Peyer's patch (tissue), 4 donors: ENCODE measurements at places on chromosomes 13 and 19. TPM values are rescaled to one million over a fixed set of nuclear protein-coding genes. Genes with fewer than 3 reads are reported as not detected.

- no peaks in the 10 kb centered on the region for H3K36me3 ChIP-seq
- DNase-seq = no peak
- no peak overlapping the region for H3K4me3 ChIP-seq
- H3K27me3 ChIP-seq = no peaks in the 10 kb centered on the region
Observed at GRCh38 chr13:65638572-65639168, 1591.5 kb downstream of the PCDH9 start.

- peaks cover 3% of the 10 kb centered on the region for H3K4me1 ChIP-seq
- no peak for DNase-seq
- H3K36me3 ChIP-seq = no peaks in the 10 kb centered on the region
- H3K4me3 ChIP-seq = no peak overlapping the region
Observed at GRCh38 chr19:7191946-7192691, 102.1 kb downstream of the INSR start.

Gene AKT2
- 146 TPM for total RNA-seq

DNA sequence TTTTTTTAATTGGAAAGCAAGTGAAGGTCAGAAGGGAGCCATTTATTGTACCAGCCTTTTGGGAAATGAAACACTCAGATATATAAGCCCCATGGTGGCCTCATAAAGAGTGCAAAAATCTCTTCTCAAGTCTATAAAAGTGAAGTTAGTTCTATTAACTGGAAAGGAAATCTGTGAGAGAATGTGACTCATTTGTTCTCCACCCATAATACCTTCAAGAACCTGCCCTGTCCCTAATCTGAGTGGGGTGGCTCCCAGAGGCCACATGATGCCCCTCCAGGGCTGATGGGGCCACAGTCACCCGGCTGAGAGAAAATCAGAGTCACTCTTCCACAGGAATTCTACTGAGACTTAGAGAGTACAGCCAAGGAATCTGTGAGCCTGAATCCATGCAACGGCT, 65.8 kb upstream of the SERP2 start:
- no peak for DNase-seq
- H3K27ac ChIP-seq = no peak overlapping the region
- H3K4me1 ChIP-seq = no peaks in the 10 kb centered on the region
- no peaks in the 10 kb centered on the region for H3K36me3 ChIP-seq
- H3K27me3 ChIP-seq = no peaks in the 10 kb centered on the region
- no peak overlapping the region for H3K4me3 ChIP-seq

GRCh38 chr19:30070198-30070967, 128.3 kb downstream of the URI1 start:
- no peaks in the 10 kb centered on the region for H3K4me1 ChIP-seq
- H3K36me3 ChIP-seq = no peaks in the 10 kb centered on the region
- H3K27ac ChIP-seq = no peak overlapping the region
- DNase-seq = no peak
- no peaks in the 10 kb centered on the region for H3K27me3 ChIP-seq

Gene KLK14
- not detected for total RNA-seq

Gene MYPOP
- total RNA-seq = 15.6 TPM

GRCh38 chr19:45244133-45244794, 943 bp downstream of the EXOC3L2 start:
- DNase-seq = no peak
- no peaks in the 10 kb centered on the region for H3K27me3 ChIP-seq
- H3K36me3 ChIP-seq = no peaks in the 10 kb centered on the region

- no peaks in the 10 kb centered on the region for H3K4me1 ChIP-seq
- no peaks in the 10 kb centered on the region for H3K36me3 ChIP-seq
- H3K4me3 ChIP-seq = no peak overlapping the region
- H3K27ac ChIP-seq = no peak overlapping the region
- DNase-seq = no peak
Observed at GRCh38 chr19:53909471-53910169, 542 bp downstream of the CACNG7 start.

GRCh38 chr13:26485288-26485687, 72.2 kb upstream of the WASF3 start:
- no peaks in the 10 kb centered on the region for H3K4me1 ChIP-seq
- no peak overlapping the region for H3K27ac ChIP-seq
- no peaks in the 10 kb centered on the region for H3K36me3 ChIP-seq
- no peaks in the 10 kb centered on the region for H3K27me3 ChIP-seq

DNA sequence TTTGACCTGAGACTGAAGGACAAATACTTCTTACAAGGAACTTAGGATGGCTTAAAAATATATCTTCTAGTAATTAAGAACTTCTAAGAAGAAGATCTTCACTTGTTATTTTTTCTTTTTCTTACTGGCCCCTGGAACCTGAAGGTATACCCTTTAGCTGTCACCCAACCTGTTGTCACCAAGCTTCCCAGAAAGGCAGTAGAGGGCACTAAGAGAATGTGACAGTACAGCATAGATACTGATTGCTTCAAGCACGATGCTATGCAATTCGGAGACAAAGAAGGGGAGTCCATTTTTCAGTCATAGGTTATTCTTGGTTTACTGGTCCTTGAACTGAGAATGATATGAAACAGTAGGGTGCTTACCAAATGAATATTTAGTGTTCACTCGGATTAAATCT, 208.3 kb upstream of the PCDH9 start:
- H3K27ac ChIP-seq = no peak overlapping the region
- H3K27me3 ChIP-seq = no peaks in the 10 kb centered on the region
- no peaks in the 10 kb centered on the region for H3K4me1 ChIP-seq
- no peak overlapping the region for H3K4me3 ChIP-seq

- H3K27ac ChIP-seq = no peak overlapping the region
- no peaks in the 10 kb centered on the region for H3K27me3 ChIP-seq
Observed at GRCh38 chr13:112452380-112453206, 76.4 kb downstream of the SPACA7 start.

- DNase-seq = no peak
- H3K27me3 ChIP-seq = no peaks in the 10 kb centered on the region
- H3K27ac ChIP-seq = no peak overlapping the region
- H3K4me3 ChIP-seq = peak overlapping the region; percentile 10
- H3K36me3 ChIP-seq = no peaks in the 10 kb centered on the region
Observed at GRCh38 chr13:94860981-94861407, 148.6 kb upstream of the SOX21 start.

DNA sequence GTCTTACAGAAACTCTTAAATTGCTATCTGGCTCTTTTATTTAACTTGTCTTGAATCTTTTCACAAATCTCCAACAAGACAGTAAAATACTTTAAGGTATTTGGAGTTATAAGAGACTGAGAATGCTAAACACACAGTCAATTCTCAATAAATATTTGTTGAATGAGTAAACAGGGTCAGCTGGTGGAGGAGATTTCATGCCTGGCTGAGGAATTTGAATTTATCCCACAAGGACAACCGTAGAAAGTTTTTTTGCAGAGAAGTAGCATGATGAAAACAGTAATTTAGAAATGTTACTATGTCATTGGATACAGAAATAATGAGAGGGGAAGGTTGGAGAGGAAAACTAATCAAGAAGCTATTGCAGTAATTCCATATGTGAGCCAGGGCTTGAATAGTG, 1223.7 kb downstream of the PCDH17 start:
- no peak for DNase-seq
- no peak overlapping the region for H3K27ac ChIP-seq
- H3K27me3 ChIP-seq = no peaks in the 10 kb centered on the region
- H3K36me3 ChIP-seq = no peaks in the 10 kb centered on the region

Gene CRB3
- total RNA-seq = 21.5 TPM

Gene IL12RB1
- 3.2 TPM for total RNA-seq

DNA sequence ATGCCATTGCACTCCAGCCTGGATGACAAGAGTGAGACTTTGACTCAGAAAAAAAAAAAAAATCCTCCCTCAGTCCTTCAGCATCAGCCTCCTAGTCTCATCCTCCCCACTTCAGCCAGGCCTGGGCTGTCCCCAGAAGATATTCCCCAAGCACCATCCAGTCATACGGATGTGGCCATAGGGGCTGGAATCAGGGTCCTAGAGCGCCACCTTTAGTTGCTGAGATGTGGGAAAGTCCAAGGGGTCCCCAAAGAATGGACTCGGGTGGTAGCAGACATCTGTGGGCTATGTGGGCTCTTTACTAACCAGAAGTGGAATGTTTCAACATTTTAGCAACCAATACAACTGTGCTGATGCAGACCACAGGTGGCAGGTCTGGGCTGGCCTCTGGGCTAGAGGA, 3.1 kb upstream of the TYROBP start:
- H3K27me3 ChIP-seq = no peaks in the 10 kb centered on the region
- H3K4me3 ChIP-seq = no peak overlapping the region
- DNase-seq = no peak
- peaks cover 3% of the 10 kb centered on the region for H3K4me1 ChIP-seq
- no peak overlapping the region for H3K27ac ChIP-seq

- peaks cover 4% of the 10 kb centered on the region for H3K4me1 ChIP-seq
- H3K27me3 ChIP-seq = no peaks in the 10 kb centered on the region
- H3K36me3 ChIP-seq = no peaks in the 10 kb centered on the region
- no peak overlapping the region for H3K27ac ChIP-seq
- H3K4me3 ChIP-seq = no peak overlapping the region
- no peak for DNase-seq
Observed at GRCh38 chr19:2779121-2779740, 3.8 kb downstream of the SGTA start.

GRCh38 chr19:5628919-5629481, 6.1 kb downstream of the SAFB start:
- no peak overlapping the region for H3K4me3 ChIP-seq
- no peaks in the 10 kb centered on the region for H3K27me3 ChIP-seq
- peaks cover 4% of the 10 kb centered on the region for H3K4me1 ChIP-seq
- no peaks in the 10 kb centered on the region for H3K36me3 ChIP-seq

DNA sequence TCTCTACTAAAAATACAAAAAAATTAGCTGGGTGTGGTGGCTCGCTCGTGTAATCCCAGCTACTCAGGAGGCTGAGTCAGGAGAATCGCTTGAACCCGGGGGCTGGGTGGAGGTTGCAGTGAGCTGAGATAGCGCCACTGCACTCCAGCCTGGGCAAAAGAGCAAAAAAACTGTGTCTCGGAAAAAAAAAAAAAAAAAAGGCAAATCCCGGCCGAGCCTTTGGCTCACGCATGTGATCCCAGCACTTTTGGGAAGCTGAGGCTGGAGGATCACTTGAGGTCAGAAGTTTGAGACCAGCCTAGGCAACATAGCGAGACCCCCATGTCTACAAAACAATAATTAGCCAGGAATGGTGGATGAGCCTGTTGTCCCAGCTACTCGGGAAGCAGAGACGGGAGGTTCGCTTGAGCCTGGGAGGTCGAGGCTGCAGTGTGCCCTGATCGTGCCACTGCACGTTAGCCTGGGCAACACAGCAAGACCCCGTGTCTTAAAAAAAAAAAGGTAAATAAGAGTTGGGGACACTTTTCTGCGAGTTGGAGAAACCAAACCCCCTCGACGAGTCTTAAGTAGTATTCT, 574 bp upstream of the GPX4 start:
- no peak overlapping the region for H3K4me3 ChIP-seq
- no peaks in the 10 kb centered on the region for H3K27me3 ChIP-seq
- DNase-seq = no peak
- H3K36me3 ChIP-seq = no peaks in the 10 kb centered on the region
- peaks cover 33% of the 10 kb centered on the region for H3K4me1 ChIP-seq

DNA sequence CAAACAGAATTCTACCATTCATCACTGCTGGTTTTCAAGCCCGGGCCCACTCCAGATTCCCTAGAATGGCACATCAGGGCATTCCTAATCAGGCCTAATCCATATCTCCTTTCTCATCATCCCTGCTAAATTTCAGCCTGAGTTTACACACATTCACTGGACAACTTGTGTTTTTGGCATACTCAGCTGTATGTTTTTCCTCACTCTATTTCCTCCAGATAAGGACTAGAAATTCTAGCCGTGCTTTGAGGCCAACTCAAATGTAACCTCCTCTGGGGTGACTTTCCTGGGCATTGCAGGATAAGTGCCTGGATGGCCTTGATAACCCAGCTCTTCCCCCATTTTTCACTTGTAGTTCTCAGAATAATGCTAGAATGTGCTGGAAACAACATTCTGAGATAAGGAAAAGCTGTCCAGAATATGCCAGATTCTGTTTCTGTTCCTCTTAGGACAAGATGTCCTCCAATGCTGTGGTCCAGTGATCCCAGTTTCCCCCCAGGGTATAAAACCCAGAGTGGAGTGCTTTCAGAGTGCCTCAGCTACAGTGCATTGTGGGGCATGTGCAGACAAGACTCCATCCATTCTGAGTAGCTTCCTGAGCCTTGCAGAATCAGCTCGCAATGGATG, 66.9 kb upstream of the CLDN10 start:
- no peaks in the 10 kb centered on the region for H3K27me3 ChIP-seq
- DNase-seq = no peak
- no peak overlapping the region for H3K27ac ChIP-seq
- H3K36me3 ChIP-seq = no peaks in the 10 kb centered on the region
- no peaks in the 10 kb centered on the region for H3K4me1 ChIP-seq

Gene VSTM2B
- total RNA-seq = not detected

- no peaks in the 10 kb centered on the region for H3K36me3 ChIP-seq
- H3K4me1 ChIP-seq = no peaks in the 10 kb centered on the region
- DNase-seq = no peak
- no peak overlapping the region for H3K4me3 ChIP-seq
Observed at GRCh38 chr13:27080018-27080948, 91.3 kb downstream of the USP12 start.

DNA sequence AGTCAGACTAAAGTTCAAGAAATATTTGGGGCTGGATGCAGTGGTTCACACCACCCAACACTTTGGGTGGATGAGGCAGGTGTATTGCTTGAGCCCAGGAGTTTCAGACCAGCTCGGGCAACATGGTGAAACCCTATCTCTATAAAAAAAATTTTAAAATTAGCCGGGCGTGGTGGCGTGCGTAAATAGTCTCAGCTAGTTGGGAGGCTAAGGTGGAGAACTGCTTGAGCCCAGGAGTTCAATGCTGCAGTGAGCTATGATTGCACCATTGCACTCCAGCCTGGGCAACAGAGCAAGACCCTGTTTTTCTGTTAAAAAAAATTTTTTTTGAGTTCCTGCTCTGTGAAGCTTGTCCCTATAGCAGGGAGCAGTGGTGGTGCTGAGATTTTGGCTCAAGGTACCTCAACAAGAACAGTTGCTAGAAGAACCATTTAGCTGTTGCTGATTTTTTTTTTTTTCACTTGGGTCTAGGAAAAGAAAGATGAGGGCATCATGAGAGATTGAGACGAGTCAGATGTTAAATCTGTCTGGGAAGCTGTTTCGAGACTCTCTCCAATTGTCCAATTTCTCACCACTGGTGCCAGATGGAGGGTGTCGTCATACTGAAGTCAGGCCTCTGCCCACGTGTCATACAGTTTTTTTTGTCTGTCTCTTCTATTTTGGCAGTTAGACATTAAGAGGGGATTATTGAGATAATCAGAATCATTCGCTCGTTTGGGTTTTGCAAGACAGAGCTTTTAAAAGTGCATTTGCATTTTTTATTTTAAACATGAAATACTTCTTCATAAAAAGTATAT, 3.7 kb downstream of the SLC25A42 start:
- H3K27ac ChIP-seq = no peak overlapping the region
- H3K4me3 ChIP-seq = no peak overlapping the region
- no peak for DNase-seq
- H3K4me1 ChIP-seq = peaks cover 22% of the 10 kb centered on the region
- no peaks in the 10 kb centered on the region for H3K36me3 ChIP-seq

DNA sequence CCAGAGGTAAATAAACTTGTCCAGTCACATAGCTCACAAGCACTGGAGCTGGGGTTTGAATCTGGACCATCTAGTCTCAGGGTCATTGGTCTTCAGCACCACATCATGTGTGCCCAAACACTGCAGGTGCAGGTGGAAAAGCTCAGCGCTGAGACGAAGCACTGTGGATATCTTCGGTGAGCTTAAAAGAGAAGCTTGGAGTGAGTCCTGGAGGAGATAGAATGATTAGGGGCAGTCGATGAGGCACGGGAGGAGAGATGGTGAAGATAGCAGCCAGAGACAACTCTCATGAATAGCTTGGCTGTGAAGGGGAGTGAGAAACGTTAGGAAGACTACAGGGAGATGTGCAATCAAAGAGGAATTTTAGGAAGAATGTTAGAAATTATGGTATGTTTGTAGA, 389.3 kb downstream of the FGF9 start:
- H3K4me3 ChIP-seq = no peak overlapping the region
- DNase-seq = no peak
- H3K27ac ChIP-seq = no peak overlapping the region
- no peaks in the 10 kb centered on the region for H3K36me3 ChIP-seq

Gene CADM4
- total RNA-seq = 0.80 TPM

Gene CD70
- not detected for total RNA-seq
